ENCODE measurements at places on chromosomes 11 and 22.

DNA sequence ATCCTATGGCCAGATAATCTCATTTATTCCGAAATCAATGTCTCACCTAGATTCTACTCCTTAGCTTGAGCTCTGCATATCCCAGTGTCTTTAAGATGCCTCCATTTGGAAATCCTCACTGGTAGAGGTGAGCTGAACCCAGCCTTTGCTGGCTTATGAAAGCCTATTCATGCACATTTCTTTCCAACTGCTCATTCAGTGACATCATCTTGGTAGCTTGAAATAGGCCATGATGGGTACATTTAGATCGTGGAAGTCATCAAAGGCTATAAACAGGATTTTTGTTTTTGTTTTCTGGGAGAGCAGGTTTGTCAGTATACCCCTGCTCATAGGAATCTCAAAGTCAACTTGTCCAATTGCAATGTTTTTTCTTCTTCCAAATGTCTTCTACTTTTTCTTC, 6.0 kb downstream of the NXPE1 start:
- DNase-seq, result no peak

DNA sequence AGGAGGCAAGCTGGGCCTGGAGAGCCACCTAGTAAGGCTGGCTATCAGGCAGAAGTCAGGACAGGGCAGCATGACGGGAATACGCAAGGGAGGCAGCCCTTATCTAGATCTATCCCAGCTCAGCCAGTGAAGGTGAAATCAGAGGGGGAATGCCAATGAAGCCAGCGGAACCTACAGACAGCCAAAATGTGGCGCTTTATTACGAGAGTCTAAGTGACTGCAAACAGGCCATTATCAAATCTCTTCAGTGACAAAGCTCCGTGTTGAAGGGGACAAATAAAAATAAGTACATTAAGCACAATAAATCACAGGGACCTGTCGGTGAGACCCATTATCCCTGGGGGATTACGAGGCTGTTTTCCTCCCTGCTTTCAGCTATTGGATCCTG, 22.8 kb downstream of the LARGE1 start:
- DNase-seq, result no peak

DNA sequence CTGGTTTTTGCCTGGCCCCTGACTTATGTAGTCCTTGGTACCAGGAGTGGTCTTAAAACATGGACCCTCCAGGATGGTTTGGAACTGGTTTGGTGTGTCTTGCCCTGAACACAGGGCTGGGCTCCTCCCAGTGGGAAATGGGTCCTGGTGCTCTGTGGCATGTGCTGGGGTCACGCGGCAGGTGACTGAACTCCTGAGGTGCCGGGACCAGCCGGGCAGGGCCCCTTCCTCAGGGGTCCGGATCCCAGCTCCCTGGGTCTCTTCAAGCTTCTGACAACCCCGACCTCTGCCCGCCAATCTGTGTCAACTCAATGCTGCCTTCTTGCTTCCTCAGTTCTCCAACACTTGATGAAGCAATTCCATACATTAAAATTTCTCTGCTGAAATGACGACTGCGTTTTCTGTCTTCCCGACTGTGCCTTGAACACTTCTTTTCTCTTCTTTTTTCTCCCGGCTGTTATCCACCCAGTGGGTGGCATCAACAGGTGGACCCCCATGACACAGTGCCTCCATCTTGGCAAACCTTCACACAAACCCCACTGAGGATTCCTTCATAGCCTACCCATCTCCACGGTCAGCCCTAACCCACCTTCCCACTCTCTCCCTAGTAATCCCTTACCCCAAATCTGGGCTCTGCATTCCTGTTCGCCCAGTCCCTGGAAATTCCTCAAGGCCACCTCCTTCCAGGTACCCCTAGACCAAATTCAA, 4.4 kb downstream of the IFT27 start:
- DNase-seq, result no peak

- no peak for DNase-seq
These were observed 1.5 kb downstream of the FEZ1 start for GRCh38 chr11:125494561-125494960.

- no peak for DNase-seq
These were observed 319.7 kb downstream of the CTTN start for GRCh38 chr11:70717936-70718595.

DNA sequence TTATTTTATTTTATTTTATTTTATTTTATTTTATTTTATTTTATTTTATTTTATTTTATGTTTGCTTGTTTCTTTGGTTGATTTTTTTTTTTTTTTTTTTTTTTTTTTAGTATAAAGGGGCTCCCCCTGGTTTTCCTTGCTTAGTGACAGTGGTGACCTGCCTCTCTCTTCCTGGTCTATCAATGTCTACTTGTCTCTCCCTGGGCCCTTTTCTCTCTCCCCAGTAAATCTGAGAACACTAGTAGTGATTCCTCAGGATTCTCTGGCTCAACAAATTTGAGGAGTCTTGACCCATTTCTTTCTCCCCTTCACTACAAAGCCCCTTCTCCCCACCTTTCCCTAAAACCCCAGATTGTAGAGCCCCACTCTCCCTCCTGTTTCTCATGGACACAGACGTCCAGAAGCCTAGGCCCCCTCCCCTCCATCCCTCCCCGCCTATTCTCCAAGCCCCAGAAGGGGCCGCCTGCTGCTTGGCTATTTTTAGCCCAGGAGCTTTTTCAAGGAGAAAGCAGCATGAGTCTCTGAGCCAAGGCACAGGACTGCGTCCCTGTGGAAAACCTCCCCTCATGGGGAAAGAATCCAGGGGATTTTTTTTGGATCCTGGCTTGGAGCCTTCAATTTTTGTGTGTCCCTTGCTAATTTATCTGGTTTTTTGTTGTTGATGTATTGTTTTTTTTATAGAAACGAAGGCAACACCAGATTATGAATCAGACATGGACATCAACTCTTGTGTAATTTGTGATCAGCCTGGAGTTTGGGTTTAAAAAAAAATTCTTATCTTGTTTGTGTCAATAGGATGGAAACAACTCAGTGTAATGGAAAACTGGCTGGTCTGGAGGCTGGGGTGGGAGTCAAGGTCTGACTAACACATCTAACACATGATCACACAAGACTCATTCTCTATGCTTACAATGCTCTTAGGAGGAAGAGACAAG, 17.5 kb upstream of the ACCSL start:
- DNase-seq, result no peak

GRCh38 chr11:103893371-103893770, 143.1 kb upstream of the DDI1 start:
- DNase-seq, result no peak

GRCh38 chr11:92857407-92857806, 112.0 kb upstream of the MTNR1B start:
- no peak for DNase-seq

DNA sequence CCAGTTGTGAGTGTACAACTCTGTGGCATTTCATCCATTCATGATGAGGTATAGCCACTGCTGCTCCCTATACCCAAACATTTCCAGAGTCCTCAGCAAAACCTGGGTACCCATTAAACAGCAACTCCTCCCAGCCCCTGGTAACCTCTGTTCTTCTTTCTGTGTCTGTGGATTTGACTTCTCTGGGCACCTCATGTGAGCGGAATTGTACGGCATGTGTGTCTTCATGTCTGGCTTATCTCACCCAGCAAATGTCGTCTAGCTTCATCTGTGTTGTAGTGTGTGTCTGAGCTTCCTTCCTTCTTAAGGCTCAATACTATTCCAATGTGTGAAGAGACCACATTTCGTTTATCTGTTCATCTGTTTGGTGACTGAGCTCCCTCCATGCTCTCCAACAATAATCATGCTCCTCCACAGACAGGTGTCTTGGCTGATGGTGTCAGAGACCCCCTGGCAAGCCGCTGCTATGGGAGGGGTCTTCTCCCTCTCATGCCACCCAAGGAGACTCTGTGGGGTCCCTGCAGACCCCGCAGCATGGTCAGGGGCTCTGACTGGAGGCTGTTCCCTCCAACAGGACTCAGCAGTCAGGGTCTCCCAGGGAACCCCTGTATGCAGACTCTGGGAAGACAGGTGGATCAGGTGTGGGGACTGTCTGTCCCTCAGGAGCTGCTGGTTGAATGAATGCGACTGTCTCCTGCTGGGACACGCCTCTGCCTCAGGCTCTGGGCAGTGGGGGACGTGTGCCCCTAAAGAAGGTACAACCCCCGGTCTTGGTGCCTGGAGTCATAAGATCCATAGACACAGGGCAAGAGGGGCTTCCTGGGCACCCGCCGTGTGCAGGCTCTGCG, 52.7 kb downstream of the SMIM38 start:
- no peak for DNase-seq

DNA sequence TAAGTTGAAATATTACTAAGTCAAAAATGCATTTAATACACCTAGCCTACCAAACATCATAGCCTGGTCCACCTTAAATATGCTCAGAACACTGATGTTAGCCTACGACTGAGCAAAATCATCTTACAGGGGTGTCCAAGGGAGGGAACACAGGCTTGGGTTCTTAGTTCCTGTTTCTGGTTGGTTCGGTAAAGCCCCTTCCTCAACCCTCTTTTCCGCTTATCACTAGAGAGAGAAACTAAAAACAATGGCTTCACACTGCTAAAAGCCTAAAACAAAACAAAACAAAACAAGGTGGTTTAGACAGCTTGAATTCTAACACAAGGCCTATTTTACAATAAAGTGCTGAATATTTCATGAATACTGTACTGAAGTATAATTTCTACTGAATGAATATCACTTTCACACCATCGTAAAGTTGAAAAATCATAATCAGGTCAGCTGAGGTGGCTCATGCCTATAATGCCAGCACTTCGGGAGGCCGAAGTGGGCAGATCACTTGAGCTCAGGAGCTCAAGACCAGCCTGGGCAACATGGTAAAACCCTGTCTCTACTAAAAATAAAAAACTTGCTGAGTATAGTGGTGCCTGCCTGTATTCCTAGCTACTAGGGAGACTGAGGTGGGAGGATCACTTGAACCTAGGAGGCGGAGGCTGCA, 118.0 kb downstream of the SIK3 start:
- no peak for DNase-seq

- no peak for DNase-seq
These were observed 63.6 kb upstream of the FAM181B start for GRCh38 chr11:82796998-82797961.

GRCh38 chr22:27797520-27798391, 3.8 kb downstream of the MN1 start:
- DNase-seq, result no peak

DNA sequence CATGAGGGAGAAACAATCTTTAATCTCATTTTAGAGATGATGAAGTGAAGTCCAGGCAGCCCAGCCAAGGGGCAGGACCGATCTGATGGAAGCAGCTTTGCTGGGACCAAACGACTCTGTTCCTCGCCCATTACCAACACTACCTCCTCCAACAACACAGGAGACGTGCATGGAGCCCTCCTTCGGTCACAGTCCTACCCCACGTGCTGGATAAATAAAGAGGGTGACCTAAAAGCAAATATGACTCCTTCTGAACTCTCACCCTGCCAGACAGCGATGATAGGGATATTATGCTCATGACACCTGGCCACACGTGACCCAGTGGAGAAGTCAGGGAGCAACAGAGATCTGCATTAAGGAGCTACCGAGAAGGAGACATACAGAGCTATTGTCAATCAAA, 26.0 kb downstream of the SCGB1A1 start:
- no peak for DNase-seq

DNA sequence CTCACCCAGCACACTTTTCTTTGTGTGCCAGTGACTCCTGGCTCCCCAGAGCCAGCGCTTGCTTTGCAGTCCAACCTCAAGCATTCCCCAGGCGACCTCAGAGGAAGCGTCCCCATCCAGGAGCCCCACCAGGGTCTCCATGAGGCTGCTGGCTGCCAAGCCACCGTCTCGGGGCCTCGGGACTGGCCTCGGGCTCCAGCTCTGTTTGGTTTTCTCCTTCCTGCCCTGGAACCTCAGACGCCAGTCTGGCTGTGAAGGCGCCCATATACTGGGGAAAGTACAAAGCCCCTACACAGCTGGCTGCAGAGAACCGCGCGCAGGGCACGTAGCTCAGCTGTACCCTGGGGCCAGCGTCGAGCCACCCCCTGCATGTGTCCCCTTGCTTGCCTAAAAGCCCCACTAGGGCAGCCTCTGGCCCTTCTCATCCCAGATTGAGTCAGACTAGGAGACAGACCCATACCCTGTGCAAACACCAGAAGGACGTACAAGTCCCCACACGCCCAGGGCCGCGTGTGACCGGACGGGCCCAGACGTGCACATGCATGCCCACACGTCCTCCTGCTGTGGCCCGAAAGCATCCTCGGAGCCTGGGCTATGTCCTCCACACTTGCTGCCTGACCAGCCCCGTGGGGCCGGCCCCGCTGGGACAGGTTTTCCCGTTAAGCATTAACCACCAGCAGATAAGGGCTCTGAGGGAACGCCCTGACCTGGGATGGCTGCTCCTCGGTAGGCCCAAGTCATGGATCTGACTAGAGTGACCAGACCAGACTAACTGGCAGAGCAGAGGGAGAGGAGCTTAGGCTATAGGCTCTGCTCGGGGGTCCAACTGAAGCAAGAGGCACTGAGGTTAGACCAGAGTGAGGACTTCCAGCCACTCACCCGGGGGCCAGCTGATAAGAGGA, 4.2 kb upstream of the SYT8 start:
- DNase-seq, result no peak

- DNase-seq, result no peak
These were observed 5.9 kb upstream of the OR52L1 start for GRCh38 chr11:5992604-5993251.

DNA sequence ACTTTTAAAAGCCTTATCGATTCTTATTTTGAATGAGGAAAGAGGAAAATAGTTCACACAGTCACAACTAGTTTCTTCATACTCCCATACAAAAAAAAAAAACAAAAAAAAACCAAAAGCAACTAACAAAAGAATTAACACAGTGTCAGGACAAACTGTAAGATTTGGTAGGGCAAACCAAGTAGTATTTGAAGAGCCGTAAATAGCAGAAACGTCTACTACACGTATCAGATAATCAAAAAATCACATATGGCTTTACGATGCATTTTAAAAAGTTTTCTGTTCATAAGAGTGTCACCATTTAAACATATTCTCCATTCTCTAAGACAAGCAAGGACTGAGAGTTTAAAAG, 2.3 kb downstream of the PICALM start:
- no peak for DNase-seq

Data from activated CD4-positive, alpha-beta T cell treated with anti-CD3 and anti-CD28 coated beads, Interleukin-2, amount 10 ng/mL, durations not matched to agents 7 days and 5 days (primary cell).